Activated naive CD4-positive, alpha-beta T cell (primary cell): ENCODE measurements at places on chromosomes 11 and 22.

DNA sequence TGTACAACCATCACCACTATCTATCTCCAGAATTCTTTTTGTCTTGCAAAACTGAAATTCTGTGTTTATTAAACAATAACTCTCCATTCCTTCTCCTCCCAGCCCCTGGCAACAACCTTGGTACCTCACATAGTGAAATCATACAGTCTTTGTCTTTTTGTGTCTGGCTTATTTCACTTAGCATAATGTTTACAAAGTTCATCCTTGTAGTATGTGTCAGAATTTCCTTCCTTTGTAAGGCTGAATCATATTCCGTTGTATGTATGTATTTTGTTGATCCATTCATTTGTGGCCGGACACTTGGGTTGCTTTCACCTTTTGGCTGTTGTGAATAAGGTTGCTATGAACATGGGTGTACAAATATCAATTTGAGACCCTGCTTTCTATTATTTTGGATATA is 243.7 kb upstream of the TBCEL start:
- no peak for DNase-seq

- no peak for DNase-seq
Observed at GRCh38 chr22:31269892-31270579, 22.3 kb downstream of the PIK3IP1 start.

- no peak for DNase-seq
Observed at GRCh38 chr11:119078675-119079420, 5.8 kb upstream of the HMBS start.

DNA sequence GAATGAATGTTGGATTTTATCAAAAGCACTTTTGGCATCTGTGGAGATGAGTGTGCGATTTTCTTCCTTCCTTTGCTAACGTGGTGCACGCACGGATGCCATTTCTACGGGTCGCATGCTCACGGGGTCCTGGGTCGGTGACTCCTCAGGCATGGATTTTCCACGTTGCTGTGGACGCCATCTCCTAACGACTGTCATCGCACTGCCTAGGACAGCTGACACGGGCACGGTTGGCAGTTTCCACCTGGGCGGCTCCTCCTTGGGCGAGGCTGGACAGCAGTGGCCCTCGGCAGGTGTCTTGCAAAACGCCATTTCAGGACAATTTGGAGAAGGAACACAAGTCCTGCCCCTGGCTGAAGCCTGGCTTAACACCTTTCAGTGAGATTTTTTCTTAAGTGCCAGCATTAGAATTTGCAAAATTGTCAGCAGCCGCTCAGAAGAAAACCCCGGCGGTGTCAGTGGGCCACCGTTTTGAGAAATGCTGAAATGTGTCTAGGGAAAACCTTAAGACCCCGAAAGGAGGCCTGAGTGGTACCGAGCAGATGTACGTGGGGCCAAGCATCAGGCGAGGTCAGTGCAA is 34.7 kb upstream of the TOLLIP start:
- DNase-seq, result no peak

GRCh38 chr11:124761301-124762104 is 587 bp downstream of the ESAM start:
- no peak for DNase-seq

- no peak for DNase-seq
Observed at GRCh38 chr11:46386005-46386578, 4.6 kb downstream of the MDK start.

GRCh38 chr11:104891135-104891534 is 7.1 kb downstream of the CASP12 start:
- no peak for DNase-seq

- no peak for DNase-seq
Observed at GRCh38 chr11:74444173-74444826, 23.0 kb downstream of the KCNE3 start.

- DNase-seq, result no peak
Observed at GRCh38 chr11:133474461-133474860, 57.8 kb downstream of the OPCML start.

DNA sequence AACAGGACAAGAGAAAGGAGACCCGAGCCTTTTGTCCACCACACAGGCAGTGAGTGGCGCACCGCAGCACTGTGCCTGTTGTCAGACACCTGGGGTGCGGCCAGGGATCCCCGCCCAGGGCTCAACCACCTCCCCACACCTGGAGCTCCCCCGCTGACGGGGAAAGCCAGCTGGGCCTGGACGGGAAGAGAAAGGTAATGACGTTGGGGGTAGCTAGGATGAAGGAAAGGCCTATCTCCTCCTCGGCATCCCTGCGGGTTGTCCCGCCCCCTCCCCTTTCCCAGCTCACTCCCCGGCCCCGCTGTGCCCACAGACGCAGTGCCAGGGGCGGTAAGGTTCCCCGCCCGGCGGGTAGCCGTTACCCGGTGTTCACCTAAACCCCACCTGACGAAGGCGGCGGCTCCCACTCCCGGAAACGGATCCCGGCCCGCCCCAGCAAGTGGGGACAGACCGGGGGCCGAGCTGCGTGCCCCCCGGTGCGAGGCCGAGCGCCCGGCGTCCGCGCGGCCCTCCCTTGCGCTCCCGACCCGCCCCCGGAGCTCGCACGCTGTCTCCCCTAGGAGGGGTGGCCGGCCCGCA is 495 bp downstream of the HYOU1 start:
- DNase-seq, result no peak

DNA sequence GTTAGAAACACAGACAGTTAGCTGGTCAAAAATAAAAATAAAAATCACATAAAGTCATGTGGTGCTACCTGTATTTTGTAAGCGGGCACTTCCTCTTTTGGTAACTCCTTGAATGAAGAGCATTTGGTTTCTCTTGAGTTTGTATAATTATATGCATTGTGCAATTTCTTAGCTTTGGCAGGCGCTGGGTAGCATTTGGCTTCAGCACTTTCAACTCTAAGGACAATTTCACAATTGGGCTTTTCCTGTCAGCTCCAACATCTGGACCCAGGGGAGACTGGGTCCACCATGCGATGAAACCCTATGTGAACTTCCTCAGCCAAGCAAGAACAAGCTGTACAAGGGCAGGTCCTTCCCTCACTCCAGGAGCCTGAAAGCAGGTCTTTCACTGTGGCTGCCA is 169.1 kb downstream of the RRAS2 start:
- DNase-seq, result no peak

GRCh38 chr11:128310005-128310404 is 277.4 kb downstream of the ETS1 start:
- no peak for DNase-seq

- DNase-seq, result no peak
Observed at GRCh38 chr11:69985641-69986439, 92.3 kb upstream of the ANO1 start.

DNA sequence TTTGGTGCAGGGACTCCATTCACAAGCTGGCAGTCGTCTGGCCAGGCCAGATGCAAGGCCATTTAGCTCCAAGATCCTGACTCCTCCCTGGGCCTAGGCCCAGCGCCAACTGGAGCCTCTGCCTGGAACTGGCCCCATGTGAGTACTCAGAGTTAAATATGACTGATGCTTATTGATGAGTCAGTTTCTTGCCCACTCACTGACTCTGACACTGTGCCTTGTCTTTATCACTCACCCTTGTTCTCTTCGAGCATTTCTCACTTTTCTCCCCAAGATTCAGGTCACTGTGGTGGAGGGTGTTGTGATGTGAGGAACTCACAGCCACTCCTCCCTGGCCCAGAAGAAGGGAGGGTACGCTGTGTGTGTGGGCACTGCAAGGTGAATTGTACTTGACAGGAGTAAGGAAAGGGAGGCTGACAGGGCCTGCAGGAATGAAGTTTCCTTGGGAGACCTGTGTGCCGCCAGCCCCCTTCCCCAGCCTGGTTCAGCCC is 23.2 kb upstream of the ST3GAL4 start:
- DNase-seq, result no peak

DNA sequence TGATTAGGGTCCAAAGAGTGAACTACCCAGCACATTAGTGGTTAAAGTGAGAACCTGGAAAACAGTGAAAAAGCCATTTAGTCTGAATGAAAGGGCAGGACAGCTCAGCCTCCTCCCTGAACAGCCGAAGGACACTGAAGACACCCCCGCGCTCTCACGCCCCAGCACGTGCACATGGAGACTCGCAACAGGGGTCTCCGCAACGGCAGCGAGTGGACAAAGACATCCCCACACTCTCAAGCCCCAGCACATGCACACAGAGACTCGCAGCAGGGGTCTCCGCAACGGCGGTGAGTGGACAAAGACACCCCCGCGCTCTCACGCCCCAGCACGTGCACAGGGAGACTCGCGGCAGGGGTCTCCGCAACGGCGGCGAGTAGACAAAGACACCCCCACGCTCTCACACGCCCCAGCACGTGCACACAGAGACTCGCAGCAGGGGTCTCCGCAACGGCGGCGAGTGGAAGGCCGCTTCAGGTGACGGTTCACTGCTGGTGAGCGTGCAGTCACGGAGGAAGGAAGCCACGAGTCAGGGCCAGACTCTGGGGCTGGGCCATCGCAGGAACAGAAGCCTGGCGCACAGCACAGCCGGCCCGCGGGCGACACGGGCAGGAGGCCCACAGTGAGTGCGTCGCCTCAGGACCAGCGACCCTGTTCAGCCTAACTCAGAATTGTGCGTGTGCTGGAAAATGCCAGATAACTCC is 43.6 kb downstream of the BRD1 start:
- no peak for DNase-seq

DNA sequence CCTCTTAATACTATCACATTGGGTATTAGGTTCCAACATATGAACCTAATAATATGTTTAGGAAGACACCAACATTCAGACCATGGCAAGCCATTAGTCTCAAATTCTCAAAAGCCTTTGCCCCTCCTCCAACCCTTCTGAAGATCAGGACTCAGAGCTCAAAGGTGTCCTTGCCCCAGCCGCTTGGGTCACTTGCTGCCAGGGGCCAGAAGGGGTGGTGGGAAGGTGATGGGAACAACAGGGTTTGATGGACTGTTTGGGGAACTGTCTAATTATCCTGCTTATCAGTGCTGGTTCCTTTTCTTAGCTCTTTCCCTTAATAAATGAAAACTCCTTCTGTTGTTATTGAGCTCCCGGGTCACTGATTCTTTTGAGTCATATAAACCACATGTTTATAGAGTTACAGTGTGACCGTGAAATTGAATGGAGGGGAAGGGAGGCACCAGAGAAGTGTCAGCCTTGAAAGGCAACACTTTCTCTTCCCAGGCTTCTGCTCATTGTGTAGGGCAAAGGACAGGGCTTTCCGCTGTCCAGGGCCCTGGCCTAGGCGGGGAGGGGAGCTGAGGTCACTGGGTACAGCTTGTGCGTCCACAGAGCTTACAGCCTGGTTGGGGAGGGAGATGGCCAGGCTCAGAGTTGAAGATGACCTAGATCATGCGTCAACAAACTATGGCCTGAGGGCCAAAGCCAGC is 105.1 kb downstream of the FBXO7 start:
- no peak for DNase-seq

- no peak for DNase-seq
Observed at GRCh38 chr22:22745225-22746060, 101.0 kb downstream of the GGTLC2 start.

- no peak for DNase-seq
Observed at GRCh38 chr11:29448246-29448877, 568.5 kb downstream of the KCNA4 start.

- DNase-seq, result no peak
Observed at GRCh38 chr11:134647066-134647743, 235.2 kb upstream of the B3GAT1 start.

DNA sequence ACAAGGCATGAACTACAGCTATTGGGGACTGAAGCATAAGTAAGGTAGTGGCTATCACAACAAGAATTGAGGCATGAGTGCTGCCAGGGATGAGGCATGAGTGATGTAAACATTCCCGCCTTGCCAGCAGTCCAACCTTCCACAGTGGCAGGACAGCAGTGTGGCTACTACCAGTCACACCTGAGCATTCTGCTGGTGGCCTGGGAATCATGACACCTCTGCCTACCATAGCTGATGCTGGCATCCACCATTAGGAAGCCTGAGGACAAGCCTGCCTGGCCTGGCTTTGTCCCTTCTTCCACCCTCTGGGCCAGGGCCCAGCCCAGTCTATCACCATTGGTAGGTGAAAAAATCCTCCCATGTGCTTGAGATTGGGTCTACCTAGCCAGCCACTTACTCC is 712.8 kb upstream of the CCDC90B start:
- no peak for DNase-seq

DNA sequence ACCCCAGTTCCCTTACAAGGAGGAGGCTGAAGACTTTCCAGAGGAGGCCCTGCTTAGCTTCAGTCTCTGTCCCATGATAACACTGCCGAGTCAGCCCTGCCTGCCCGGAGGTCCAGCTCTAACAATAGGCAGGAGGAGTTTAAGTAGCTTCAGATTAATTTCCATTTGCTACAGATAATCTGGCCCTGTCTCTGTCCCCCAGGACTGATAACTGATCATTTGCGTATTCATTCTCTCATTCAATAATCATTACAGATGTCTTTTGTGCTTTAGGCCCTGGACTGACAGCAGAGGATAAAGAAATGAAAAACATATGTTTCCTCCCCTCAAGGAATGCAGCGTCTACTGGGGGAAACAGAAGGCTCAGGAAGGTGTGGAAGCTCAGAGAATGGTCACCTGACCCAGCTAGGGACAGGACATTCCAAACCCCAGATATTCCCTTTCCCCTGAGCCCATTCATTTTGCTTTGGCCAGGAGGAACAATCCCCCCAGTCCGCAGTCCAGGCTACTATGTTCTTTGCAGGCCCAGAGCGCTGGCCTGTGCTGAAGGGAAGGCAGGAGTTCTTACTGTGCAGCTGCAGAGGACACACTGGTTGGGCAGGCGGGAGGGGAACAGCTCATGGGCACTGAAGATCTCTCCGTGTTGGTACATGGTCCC is 20.8 kb downstream of the CHRDL2 start:
- no peak for DNase-seq

DNA sequence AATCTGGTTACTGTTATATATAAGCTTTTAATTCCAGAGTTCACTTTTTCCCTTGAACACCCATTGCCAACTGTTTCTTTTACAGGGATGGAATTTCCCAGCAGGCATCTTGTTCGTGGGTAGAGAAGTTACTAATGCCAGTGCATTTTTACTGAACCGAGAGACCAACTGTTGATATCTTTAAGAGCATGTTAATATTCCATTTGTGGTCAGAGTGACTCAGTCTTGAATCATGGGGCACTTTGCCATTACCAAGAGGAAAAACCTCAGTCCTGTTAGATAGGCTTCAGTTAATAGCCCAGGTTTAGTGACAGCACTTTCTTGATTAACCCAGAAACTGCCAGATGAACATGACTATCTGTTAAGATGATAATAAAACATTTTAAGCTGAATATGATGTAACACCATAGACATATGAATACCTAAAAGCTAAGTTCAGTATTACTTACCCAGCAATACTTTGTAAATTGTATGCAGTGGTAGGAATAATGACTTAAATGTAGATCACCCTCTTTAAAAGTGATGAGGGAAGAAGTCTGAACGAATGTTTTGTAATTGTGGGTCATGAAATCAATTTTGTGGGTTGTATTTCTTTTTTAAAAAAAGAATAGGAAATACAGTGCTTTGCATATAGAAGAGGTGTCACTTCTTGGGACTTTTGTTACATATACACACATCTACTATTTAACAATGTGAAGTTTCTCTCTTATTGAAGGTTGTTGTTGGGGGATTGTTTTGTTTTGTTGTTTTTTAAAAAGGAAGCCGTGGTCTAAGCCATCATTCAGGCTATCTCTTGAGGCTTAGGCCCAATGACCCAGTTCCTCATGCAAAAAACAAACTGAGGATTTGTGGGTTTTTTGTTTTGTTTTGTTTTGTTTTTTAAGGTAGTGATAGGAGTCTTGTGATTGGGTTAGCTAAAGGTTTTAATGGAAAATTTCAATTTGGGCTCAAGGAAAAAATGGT is 79.2 kb upstream of the GRIK4 start:
- no peak for DNase-seq

- DNase-seq, result no peak
Observed at GRCh38 chr11:6695377-6695776, 12.2 kb upstream of the MRPL17 start.

GRCh38 chr22:24247564-24248344 is 2.9 kb upstream of the GGT5 start:
- DNase-seq, result peak; percentile 34

- DNase-seq, result no peak
Observed at GRCh38 chr11:104918113-104918824, 20.0 kb upstream of the CASP12 start.
